Stimulated activated CD4-positive, alpha-beta T cell treated with anti-CD3 and anti-CD28 coated beads, Interleukin-1b, Interleukin-23, amount 100 ng/mL, for 4 hours (primary cell): ENCODE measurements at places on chromosomes 2 and 18.

- no peak for DNase-seq
Observed at GRCh38 chr18:46196627-46197243, 92.5 kb downstream of the HAUS1 start.

DNA sequence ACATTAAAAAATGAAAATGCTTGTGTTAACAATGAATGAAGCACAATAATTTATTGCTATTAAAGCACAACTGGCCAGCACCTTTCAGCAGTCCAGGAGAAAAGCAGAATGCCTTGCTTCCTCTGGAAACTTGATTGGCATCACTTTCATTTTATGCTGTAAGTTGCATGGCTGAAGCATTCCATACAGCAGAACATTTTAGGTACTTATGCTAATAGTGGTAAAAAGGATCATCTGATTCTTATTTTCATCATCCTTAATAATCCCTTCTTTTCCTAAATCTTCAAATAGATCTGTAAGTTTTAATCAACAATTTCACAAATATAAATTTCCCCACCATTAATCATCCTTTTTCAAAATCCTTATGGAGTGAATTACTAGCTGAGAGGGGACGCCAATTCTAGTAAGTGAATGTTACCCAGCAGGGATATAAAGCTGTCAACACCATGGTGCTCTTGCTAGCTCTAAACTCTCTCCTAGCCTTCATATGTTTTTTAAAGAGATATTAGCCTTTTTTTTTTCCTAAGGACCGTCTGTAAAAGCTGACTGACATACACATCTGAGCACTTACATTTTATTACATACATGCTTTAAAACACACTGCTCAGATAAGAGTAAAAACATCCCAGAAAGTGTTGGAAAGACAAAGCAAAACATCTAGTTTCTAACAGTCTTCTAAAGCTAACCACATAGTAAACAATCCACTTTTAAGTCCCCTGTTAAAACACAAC, 5.3 kb downstream of the SATB2 start:
- no peak for DNase-seq

DNA sequence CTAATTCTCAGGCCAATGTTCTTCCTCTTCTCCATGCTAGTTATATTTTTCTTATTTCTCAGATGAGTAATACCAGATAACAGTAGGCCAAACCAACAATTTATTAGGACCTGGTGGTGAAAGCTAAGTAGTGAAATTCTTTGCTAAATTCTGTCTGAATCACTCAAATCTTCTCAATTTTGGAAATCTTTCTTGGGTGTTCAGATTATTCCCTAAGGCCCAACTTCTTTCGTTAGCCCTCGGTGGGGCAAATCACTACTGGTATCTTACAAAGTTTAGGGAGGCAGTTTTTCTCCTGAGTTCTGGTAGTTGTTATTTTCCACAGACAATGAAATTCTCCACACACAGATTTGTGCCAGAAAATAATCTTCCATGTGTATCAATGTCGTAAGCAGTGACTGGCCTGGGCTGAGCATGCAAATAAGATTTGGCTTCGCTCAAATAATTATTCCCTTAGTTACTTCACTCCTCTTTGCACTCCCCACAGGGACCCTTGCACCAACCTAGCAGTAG, 443.5 kb upstream of the SLC14A2 start:
- no peak for DNase-seq

- no peak for DNase-seq
Observed at GRCh38 chr2:128721096-128721495, 402.4 kb upstream of the HS6ST1 start.

- no peak for DNase-seq
Observed at GRCh38 chr18:60112369-60112768, 212.6 kb downstream of the PMAIP1 start.

- no peak for DNase-seq
Observed at GRCh38 chr2:71006955-71007799, 12.5 kb upstream of the TEX261 start.

DNA sequence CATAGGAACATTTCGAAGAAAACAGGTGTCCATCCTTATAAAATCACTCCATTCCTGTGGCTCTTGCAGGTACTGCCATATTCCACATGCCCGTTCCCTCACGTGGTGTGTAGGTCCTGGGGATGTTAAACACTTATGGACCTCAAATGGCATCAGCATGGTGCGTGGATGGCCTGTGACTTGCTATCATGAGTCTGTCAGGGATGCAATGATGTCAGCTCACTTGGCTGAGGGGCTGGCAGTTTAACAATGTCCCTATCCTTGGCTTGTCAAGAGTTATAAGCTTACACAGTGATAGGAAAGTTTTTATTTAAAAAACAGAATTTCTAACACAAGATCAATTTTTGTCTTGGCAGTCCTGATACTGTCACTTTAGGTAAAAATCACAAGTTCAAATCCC, 28.8 kb downstream of the MAIP1 start:
- no peak for DNase-seq
